Activated CD4-positive, alpha-beta T cell treated with anti-CD3 and anti-CD28 coated beads, Interleukin-2, amount 50 U/mL, for 48 hours (primary cell): ENCODE measurements at places on chromosomes 16 and 17.
A peak's percentile ranks its signal among the peaks of the same experiment; 100 is the strongest.

DNA sequence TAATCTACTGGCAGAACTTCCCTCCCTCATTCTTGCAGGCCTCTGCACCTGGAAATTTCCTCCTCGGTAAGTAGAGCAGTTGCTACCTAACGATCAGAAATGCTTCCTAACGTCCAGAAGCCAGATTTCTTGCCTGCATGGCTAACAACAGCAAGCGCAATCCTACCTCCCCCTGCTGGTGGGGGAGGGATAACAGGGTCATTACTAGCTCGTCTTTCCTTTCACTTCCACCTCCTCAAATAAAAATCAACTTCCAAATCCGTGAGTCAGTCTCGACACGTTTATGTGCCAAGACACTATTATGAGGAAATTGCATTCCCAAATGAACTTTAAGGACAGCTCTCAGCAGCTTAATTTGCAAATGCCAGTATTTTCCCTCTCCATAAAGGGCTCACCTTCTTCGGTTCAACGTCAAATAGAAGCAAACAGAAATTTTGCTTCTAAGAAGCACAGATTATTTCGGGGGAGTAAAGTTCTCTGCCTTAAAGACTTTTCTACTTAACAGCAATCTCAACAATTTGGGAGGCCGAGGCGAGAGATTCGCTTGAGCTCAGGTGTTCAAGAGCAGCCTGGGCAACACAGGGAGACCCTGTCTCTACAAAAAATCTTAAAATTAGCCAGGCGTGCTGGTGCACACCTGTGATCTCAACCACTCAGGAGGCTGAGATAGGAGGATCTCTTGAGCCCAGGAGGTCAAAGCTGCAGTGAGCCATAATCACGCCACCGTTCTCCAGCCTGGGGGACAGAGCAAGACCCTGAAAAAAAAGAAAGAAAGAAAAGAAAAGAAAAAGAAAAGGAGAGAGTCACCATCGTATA lies 188.6 kb upstream of the PSMD7 start:
- peak; percentile 33 for DNase-seq

- no peak for DNase-seq
Observed at GRCh38 chr16:70691223-70692129, 5.6 kb upstream of the MTSS2 start.

DNA sequence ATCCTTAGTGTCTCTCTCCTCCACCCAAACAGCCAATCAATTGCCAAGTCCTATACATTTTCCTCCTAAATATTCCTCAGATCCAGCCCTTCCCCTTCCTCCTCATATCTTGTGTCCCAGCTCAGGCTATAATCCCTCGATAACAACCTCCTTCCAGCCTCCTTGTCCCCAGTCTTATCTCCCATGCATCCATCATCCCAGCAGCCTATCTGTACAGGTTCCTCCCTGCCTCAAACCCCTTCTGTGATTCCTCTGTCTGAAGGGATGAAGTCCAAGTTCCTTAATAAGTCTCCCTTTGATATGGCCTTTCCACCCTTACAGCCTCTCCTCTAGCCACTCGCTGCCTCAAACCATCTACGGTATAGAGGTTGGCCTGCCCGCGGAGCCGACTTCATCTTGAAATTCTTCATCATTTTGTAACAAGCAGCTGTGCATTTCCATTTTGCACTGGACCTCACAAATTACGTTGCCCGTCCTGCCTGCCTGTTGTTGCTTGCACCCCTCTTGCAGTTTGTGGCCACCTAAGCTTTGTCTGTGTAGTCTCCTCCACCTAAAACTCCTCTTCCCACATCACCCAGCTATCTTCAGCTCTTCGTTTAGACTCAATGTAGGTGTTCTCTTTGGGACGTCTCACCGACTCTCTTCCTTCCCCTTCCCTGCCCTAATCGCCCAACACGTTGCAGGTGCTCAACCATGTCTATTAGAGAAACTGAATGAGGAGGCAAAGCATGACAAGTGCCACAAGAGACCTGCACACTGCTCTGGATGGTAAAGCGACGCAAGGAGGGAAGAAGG lies 786 bp upstream of the CDK5RAP3 start:
- DNase-seq, result no peak

DNA sequence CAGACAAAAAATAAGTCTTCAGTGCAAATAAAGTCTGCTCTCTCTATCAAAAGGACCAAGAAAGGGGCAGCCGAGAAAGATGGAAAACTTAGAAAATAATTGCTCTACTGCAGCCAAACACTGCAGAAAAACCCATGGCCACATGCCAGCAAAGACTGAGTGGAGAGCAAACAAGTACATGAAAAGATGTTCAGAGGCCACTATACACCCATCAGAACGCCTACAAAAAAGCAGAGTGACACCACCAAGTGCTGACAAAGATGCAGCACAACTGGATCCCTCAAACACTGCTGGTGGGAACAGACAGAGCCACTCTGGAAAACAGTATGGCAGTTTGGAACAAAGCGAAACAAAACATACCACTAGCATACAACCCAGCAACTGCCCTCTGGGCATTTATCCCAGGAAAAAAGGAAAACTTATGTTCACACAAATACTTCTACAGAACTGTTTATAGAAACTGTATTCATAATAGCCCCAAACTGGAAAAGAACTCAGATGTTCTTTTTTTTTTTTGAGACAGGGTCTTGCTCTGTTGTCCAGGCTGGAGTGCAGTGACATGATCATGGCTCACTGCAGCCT lies 36.7 kb downstream of the KIAA0753 start:
- DNase-seq, result no peak

GRCh38 chr16:78816499-78817195 lies 717.2 kb downstream of the WWOX start:
- no peak for DNase-seq
